Stimulated activated CD4-positive, alpha-beta T cell treated with anti-CD3 and anti-CD28 coated beads, Interleukin-1b, Interleukin-23, amount 100 ng/mL, for 1 hour (primary cell): ENCODE measurements at places on chromosomes 12 and 14.

- no peak for DNase-seq
Observed at GRCh38 chr14:65144170-65144569, 41.9 kb upstream of the MAX start.

GRCh38 chr14:52111583-52111982 is 42.7 kb upstream of the NID2 start:
- DNase-seq = no peak

- DNase-seq = no peak
Observed at GRCh38 chr14:39050389-39050788, 52.6 kb downstream of the SEC23A start.

- DNase-seq = no peak
Observed at GRCh38 chr12:52279422-52280318, 5.2 kb downstream of the KRT86 start.

DNA sequence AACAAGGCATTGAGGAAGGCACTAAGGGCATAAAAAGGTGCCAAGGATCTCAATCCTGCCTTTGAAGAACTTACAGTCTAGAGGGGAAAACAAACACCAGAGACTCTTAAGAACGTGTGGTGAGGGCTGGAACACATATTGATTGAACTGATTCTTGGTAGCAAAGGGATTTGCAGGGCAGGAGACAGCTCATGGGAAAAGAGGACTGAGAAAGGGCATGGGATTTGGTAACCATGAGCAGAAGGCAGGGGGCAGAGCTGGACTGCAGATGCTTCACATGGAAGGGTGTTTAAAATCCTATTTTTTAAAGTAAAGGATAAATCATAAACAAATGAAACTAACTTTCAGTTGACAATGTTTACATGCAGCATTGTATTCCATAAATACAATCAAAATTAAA is 203.1 kb downstream of the ITPR2 start:
- no peak for DNase-seq

- no peak for DNase-seq
Observed at GRCh38 chr12:100793182-100793581, 1.4 kb upstream of the ANO4 start.

GRCh38 chr12:40693207-40693821 is 1.1 kb downstream of the CNTN1 start:
- no peak for DNase-seq

DNA sequence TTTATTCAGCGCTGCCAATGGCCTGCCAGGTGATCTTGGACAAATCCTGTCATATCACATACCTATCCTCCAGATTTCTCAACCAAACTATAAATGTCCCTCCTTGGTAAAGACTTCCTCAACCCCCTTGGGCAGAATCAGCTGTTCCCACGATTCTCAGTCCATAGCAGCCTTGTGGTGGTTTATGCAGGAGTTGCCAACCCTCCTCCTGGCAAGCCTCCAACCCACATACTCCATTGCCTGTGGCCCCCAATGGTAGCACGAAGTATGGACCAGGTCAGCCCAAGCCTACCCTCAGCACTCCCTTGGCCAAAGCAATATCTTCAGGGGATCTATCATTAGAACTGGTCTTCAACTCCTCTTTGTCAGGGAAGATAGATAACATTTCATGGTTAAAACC is 27.0 kb downstream of the FBLN5 start:
- DNase-seq = no peak

DNA sequence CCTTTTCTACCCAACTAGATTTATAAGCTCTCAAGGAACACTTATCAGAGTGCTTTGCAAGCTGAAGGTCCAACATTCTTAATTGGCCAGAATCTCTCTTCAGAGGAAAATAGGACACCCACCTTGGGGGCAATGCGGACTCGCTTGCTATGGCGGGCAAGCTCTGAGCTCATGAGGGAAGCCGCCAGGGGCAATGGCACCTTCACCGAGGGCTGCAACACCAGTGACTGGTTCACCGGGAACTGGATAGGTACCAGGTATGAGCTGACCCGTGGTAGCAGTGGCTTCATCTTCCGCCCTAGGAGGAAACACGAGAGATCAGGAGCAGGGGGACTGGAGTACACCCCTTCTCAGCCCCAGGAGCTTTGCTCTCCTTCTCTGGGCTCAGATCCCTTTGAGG is 7.4 kb upstream of the TEX52 start:
- no peak for DNase-seq
